ENCODE measurements at places on chromosomes 7 and 10.

DNA sequence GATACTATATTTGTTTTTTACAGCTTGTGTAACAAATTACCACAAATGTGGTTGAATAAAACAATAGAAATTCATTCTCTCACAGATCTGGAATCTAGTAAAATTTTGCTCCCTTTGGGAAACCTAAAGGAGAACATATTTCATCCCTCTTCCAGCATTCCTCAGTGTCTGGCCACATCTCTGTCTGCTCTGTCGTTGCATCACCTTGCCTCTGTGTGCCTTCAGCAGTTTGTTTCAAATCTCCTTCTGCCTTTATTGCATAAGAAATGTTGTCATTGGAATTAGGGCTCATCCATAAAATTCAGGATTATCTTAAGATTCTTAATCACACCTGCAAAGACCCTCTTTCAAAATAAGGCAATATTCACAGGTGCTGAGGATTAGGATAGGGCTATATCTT, 14.5 kb downstream of the OR2A14 start:
- DNase-seq = no peak

DNA sequence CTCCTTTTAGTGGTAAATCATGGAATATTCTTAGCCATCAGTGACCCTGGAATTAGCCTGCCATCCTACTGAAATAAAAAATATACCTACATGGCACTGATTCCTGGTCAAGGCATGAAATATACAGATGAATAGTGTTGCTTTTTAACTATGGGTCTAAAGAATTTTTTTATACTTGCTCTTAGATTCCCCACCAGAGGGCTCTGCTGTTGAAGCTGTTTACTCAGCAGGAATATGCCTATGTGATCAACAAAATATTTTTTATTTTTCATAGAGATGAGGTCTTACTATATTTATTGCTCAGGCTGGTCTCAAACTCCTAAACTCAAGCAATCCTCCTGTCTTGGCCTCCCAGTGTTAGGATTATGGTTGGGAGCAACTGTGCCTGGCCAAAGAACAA, 13.5 kb downstream of the ZC3HC1 start:
- DNase-seq = no peak

- no peak for DNase-seq
These were observed 169.9 kb upstream of the AOAH start for GRCh38 chr7:36894190-36894589.

DNA sequence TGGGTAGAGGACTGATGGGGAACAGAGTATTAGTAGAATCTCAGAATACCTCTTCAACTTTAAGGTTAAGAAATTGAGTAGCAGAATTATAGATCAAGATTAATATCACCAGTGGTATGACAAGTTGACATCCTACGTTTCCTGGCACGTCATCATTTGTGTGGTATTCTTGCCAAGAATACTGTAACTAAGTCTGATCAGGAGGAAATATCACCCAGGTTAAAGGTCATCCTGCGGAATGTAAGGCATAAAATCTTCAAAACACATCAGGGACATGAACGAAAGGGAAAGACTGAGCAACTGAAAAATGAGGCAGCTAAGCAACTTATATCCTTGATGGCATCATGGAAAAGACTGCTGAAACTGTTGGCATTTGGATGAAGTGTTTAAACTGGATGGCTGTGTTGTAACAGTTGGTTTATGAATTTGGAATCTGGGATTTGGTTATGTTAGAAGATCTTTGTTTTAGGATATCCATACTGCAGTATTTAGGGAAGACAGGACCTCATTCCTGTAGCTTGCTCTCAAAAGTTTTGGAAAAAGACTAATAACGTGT, 86.1 kb downstream of the TRIM24 start:
- no peak for DNase-seq

GRCh38 chr10:36603688-36604087, 521.7 kb upstream of the ANKRD30A start:
- no peak for DNase-seq
